ENCODE measurements at places on chromosomes 2 and 18.

DNA sequence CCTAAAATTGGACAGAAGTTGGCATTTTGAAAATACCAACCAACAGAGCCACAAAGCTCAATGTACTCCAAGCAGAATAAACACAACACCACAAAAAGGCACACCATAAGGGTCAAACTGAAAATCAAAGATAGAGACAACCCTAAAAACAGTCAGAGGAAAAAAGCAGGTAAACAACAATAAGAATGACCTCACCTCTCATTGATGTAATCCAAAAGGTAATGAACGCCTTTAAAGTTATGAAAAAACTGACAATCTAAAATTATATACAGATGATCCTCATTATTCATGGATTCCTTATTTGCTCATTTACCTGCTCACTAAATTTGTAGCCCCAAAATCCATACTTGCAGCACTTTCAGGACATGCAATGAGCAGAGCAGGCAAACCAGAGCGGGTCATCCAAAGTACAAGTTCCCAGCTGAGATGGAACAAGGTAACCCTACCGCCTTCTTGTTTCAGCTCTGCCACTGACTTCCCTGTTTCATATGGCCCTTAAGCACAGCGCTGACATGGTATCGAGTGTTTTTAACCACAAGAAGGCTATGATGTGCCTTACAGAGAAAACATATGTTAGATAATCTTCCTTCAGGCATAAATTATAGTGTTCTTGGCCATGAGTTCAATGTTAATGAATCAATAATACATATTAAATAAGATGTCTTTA lies 17.0 kb downstream of the RTN4 start:
- no peak for DNase-seq

GRCh38 chr2:112155331-112156151 lies 17.4 kb downstream of the FBLN7 start:
- DNase-seq: peak; percentile 18

DNA sequence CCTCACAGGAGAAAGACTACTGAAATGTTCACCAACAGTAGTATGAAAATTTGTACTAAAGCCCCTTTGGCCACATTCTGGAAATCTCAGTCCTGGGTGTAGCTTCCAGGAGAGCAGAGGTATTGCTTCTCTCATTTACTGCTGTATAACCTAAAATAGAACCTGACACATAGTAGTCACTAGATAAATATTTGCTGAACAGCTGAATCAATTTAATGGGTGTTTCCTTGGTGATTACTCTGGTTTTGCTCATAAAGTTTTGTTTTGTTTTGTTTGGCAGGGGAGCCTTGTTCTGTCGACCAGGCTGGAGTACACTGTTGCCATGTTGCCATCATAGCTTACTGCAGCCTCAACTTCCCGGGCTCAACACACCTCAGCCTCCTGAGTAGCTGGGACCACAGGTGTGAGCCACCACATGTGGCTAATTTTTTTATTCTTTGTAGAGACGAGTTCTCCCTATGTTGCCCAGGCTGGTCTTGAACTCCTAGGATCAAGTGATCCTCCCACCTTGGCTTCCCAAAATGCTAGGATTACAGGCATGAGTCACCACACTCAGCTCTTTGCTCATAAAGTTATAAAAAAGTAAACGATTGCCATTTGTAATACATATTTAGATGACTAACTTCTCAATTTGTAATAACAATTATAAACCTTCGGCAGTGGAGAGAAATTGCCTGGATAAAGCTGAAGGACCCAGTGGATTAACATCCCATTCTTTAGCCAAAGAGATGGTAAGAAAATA lies 11.5 kb upstream of the PARD3B start:
- DNase-seq: no peak

DNA sequence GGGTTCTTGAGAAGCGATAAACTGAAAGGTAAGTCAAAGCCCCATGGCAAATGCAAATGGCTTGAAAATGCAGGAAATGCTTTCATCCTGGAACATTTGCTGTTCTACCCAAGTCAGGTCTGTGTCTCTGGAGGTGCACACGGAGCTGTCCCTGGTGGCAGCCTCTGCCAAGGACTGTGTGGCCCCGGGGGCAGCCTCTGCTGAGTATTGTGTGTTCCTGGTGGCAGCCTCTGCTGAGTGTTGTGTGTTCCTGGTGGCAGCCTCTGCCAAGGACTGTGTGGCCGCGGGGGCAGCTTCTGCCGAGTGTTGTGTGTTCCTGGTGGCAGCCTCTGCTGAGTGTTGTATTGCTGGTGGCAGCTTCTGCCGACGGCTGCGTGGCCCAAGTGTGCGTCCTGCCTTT lies 135.6 kb upstream of the ALKAL2 start:
- no peak for DNase-seq

GRCh38 chr2:79576451-79576850 lies 63.6 kb downstream of the CTNNA2 start:
- no peak for DNase-seq

- DNase-seq: no peak
These were observed 308.5 kb downstream of the TNS1 start for GRCh38 chr2:217694291-217694690.

DNA sequence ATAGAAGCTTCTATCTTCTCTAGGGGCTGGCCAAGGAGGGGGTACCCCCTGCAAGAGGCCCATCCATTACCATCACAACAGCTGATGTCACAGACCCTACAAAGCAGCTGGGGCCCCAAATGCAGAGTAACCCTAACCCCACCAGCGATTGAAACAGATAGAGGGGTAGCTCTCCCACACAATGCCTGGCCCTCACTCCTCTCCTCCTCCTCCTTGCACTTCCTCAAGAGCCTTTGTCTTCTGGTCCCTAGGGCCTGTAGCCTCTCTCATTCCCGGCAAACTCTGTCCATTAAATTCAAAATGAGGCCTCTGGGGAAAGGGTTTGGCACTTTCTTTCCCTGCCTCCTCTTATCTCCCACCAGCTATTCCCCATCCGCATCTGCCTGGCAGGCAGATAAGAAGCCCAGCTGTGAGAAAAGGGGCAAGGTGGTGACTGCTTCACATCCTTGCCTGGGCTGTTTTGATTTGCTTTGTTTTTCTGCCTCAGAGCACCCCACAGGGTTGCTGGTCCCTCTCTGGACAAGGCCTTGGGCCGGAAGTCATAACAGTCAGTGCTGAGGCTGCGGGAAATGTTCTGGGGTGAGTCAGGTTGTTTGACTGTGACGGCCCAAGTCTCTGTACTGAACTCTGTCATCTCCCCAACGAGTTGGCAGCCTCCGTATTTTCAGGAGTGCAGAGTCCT lies 26.1 kb upstream of the CYP26B1 start:
- no peak for DNase-seq

DNA sequence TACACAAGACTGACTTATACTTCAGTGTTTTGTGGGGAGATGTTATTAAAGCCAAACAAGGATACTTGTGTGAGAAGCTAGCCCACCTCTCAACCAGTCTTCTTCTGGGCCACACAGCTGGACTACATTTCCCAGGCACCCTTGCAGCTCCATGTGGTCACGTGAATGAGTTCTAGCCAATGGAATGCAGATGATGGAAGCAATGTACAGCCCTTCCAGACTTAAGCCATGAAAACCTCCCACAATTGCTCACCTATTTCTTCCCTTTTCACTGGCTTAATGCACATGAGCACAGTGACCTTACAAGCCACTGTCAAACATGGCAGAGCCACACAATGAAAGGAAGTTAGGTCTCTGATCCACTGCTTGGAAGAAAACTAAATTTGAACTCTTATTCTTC lies 20.4 kb upstream of the FEZ2 start:
- no peak for DNase-seq

DNA sequence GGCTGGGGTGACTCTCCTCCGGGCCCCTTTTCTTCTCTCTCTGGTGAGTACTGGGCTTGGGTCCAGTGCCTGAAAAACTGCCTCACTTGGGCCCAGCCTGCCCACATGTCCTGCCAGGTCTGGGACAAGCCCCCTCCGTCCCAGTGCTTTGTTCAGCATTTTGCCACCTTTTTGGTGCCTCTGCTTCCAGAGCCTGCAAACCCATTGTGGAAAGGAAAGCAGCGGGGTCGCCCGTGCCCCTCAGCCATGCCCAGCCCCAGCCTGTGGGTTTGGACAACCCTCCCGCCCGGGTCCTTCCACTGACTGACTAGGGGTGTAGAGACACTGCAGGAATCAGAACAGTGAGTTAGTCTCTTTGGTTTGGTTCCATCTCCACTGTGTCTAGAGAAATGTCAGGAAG lies 140.7 kb upstream of the ALKAL2 start:
- no peak for DNase-seq

DNA sequence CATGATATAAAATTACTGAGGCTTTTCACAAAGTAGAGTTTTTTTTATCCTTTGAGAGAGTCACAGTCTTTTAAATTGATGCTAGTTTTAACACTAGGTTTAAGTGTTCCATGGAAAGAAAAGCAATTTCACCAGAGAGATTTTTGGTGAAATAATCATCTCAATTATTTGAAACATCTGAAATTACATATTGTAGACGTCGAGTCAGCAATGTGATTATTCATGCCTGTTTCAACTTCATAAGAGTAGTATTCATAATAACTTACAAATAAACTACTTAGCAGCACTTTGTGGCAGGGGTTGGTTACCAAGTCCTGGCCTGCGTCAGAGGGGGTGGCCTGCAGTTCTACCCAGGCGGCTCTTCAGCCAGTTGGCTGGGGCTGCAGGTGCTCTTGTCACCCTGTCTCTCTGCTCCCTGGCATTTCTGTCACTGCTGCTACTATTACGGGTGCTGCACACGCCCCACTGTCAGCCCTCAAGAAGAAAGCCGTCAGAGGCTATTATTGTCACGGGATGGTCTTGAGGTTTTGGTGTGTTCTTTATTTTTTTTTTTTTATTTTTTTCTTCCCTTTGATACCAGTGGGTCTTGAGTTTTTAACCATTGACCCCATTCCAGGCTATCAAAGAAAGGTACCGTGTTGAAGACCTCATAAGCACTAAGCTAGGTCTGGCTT lies 50.4 kb downstream of the MALT1 start:
- no peak for DNase-seq

GRCh38 chr2:111975819-111976218 lies 77.4 kb downstream of the MERTK start:
- DNase-seq: no peak

GRCh38 chr2:126639276-126639675 lies 16.7 kb upstream of the GYPC start:
- no peak for DNase-seq

DNA sequence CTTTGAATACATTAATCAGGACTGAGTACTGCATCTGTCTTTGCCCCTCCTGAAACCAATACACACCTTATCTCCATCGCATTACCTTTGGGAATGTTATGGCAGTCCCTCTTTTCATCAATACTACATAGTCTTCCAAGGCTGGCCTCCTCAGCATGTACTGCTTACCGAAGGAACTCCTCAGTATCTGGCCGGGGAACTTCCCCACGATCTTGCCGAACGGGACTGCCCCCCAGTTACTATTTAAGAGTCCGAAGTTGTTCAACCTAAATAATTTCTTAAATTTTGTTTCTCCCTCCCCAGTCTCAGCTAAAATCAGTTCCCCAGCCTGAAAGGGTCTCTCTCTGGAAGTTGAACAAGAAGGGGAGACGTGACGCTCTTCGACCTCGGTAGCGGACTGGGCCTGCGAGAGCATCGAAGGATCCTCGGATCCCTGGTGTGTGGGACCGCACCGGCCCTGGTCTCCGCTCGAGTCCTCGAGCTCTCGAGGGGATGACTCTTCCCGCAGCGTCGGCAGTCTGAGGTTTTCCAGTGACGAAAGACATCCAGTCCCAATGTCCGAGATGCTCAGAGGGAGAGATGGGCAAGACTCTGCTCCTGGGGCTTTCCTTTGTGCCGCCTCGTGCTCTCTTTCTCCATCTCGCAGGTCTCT lies 489 bp downstream of the TRMT61B start:
- DNase-seq: no peak

DNA sequence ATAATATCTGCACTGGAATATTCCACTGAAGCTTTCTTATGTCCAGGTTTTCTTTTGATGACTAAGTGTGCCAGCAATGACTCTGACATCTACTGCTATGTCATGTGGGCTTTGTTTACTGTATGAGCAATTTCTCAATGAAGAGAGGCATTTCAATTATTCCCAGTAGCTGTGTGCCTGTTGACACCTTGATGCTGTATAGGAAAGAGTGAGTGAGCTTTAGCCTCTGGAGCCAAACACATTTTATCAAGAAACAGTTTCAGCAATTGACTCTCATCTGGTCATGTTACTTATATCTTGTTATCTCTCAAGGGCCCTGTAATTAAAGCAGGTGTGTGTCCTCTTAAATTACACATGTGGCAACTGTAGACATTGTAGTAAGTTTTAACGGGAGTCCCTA lies 493.2 kb upstream of the FANCL start:
- no peak for DNase-seq

GRCh38 chr2:191950132-191950874 lies 103.4 kb upstream of the CAVIN2 start:
- DNase-seq: no peak

- DNase-seq: no peak
These were observed 44.2 kb upstream of the HS6ST1 start for GRCh38 chr2:128362889-128363228.

- DNase-seq: no peak
These were observed 39.5 kb downstream of the CYP26B1 start for GRCh38 chr2:72108121-72108520.

- no peak for DNase-seq
These were observed 63.8 kb downstream of the MEX3C start for GRCh38 chr18:51133580-51134160.

GRCh38 chr18:8623549-8624106 lies 14.4 kb downstream of the RAB12 start:
- DNase-seq: no peak

DNA sequence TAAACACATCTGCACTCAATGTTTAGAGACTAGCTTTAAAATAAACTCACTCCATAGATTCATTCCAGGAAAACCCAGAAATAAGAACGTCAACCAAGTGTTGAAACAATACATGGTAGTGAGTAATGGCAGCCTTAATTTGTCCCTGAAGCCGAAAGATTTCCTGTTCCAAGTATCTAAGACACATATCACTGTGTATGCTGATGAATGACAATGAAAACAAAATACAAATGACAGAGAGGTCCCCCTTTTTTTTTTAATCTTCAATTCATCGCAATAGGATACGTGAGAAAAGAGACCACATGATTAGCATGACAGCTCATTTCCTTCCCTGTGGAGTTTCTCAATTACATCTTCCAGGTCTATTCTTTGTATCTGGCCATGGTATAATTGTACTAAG lies 160.5 kb upstream of the STK17B start:
- DNase-seq: no peak

GRCh38 chr18:49646873-49647272 lies 85.0 kb downstream of the LIPG start:
- no peak for DNase-seq

- no peak for DNase-seq
These were observed at the start of gene SCN1A for GRCh38 chr2:166127217-166128155. TSS of gene SCN1A (minus strand) at chr2:166128020. CDS start at chr2:166073621, 54,399 bp downstream.

- DNase-seq: no peak
These were observed 652.0 kb downstream of the PLCL1 start for GRCh38 chr2:198456418-198456817.

DNA sequence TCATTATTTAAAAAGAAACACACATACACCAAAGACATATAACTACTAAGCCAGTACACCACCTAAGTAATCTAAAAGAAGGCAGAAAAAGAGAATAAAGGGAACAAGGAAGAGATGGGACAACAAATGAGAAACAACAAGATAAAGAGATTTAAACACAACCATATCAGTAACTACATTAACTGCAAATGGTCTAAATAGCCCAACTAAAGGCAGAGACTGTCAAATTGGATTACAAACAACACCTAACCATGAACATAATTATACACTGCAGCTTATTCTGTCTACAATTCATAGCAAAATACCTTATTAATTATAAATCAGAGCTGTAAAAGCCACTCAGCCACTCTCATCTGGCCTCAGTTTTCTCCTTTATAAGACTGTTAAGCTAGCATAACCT lies 15.0 kb downstream of the PPP4R1 start:
- DNase-seq: no peak

- DNase-seq: no peak
These were observed 137.7 kb downstream of the ALK start for GRCh38 chr2:29783666-29784065.
